ENCODE measurements at places on chromosomes 6 and 20.

DNA sequence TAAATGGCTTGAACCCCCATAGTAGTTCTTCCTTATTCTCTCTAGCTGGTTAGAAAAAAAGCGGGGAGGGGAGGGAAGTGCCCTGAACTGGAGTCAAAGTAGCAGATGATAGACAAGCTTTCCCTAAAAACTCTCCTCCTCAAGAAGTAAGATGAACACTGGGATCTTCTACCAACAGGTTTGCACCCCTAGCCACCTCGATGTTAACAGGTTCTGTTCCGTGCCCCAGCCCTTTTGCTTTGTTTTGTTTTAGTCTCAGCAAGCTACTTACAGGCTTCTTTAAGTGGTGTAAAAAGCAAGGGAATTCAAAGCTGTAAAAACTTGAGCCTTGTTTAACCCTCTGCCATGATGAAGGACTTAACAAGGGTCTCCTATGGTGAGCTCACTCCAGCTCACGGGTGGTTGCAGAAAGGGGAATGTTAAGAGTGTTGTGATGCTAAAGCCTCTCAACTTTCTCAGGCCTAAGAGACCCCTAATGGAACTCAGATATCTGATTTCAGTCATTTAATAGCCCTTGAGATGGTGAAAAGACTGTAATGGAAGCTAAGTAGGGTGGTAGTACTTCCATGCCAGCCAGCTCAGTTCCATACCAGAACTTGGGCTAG, 106.0 kb downstream of the FOXO3 start:
- no peak for DNase-seq

GRCh38 chr20:40628877-40629276, 60.2 kb downstream of the MAFB start:
- no peak for DNase-seq

GRCh38 chr20:48647858-48648257, 179.9 kb downstream of the PREX1 start:
- no peak for DNase-seq

GRCh38 chr6:161415302-161415855, 141.5 kb upstream of the AGPAT4 start:
- DNase-seq, result no peak

DNA sequence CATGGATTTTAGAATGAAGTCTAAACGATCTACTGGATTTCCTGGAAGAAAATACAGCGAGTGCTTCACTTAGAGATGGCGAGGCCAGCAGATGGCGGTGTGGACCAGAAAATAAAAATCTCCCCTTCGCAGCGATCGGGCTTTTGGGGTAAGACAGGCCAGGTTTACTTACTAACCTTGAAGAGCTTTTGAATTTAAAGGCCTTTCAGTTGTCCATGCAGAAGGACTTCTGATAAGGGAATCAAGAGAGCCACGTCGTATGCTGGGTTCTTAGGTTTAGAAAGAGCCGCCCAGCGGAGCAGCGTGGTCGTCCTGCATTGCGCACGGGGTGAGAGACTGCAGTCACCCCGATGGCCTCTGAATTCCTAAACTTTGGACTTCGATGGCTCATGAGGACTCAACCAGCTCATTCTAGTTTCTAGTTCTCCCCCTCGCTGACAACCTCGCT, 125.2 kb upstream of the RALGAPA2 start:
- peak; percentile 58 for DNase-seq

GRCh38 chr6:108078191-108078590, 3.6 kb upstream of the OSTM1 start:
- no peak for DNase-seq

- DNase-seq, result no peak
These were observed 114.6 kb upstream of the TAB2 start for GRCh38 chr6:149202952-149203351.
